ENCODE measurements at places on chromosomes 6 and 20. TPM values are rescaled to one million over a fixed set of nuclear protein-coding genes. Genes with fewer than 3 reads are reported as not detected.
A peak's percentile ranks its signal among the peaks of the same experiment; 100 is the strongest.

Gene EPB41L1
- 32.1 TPM for polyA plus RNA-seq

Gene TRIM10
- polyA plus RNA-seq: 0.73 TPM

DNA sequence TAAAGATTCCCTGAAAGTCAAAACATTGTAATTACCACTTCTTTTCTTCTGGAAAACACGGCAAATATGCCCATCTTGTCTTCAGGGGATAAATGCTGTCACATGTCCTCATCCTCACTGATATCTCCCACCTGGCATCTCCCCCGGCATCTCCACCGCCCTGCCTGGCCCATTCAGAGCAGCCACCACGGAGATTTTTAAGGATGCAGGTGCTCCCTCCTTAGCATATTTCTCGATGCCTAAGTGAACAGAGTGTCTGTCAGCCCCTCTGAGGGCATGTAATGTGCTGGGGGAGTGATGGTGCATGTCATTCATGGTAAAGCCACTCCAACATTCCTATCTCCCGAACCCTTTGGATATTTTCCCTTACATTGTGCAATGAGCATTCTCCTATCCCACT lies 215.5 kb downstream of the PREX1 start:
- no peak for DNase-seq

GRCh38 chr6:148459238-148459637 lies 116.6 kb downstream of the SASH1 start:
- no peak for DNase-seq

DNA sequence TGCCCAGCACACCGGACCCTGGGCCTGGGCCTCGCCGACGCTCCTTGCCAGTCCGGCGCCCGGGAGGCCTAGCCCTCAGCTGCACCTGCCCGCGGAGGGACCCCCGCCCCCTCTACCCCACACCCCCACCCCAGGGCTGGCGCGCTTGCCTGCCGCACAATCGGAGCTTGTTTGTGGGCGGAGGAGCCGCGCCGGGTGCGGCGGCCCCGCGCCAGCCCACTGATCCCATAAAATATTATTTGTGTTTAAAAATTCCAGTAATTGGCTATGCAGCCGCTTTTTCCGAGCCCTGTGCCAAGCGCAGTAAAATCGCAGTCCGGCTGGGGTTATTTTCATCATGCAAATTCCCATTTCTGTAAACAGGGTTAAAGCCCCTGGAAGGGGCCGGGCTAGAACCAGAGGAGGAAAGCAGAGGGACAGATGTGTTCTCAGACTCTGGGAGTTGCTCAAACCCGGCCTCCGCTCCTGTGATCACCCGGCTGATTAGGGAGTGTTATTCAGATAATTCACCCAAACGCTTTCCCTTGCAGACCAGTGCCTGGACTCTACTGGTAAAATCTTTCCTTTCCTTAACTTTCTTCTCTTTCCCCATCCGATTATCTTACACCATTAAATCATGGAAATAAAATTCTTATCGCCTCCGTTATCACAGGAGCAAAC lies 93.1 kb downstream of the NCR2 start:
- DNase-seq: peak; percentile 88
